ENCODE measurements at places on chromosomes 7 and 10.

DNA sequence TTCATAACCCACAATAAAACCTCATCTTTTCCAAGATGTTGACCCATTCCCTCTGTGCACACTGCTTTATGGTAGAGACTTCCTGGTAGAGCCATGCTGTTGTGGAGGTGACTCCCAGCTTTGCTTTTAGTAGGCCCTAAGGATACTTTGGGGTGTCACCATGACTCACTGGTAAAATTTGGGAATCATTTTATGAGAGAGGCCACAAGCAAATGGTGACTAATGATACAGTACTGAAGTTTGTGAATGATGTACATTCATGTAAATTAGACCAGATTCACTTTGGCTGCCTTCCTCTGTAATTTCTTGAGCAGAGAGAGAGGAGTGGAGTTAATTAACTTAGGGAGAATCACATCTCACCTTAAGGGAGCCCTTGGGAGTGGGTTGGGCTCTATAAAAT, 686.5 kb downstream of the LRMDA start:
- DNase-seq, result no peak

DNA sequence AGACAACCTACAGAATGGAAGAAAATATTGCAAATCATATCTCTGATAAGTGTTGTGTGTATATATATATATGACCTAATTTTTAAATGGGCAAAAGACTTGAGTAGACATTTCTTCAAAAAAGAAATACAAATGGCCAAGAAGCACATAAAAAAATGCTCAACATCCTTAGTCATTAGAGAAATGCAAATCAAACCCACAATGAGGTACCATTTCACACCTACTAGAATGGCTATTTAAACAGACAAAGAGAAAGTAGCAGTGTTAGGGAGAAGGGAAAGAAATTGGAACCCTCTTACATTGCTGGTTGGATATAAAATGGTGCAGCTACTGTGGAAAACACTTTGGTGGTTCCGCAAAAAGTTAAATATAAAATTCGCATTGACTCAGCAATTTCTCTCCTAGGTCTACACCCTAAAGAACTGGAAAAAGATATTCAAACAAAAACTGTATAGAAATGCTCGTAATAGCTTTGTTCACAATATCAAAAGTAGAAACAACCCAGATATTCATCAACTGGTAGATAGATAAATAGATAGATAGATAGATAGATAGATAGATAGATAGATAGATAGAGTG, 16.3 kb downstream of the ACSL5 start:
- no peak for DNase-seq

DNA sequence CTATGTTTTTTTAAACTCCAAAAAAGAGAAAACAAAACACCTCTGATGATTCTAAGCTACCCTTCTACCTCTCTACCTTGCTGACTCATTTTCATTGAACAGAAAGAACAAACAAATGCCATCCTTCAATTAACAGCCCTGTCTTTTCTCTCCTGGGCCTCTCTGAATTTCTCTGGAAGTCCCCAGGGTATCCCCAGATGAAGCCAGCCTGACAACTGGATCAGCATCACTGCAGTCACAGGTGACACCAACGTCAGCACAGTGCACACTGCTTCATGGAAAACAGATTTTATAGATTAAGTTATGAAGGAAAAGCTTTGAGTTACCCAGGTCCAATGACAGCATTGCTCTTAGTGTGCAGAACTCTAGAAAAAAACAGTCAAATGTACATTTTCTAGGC, 5.7 kb downstream of the HUS1 start:
- DNase-seq, result no peak

DNA sequence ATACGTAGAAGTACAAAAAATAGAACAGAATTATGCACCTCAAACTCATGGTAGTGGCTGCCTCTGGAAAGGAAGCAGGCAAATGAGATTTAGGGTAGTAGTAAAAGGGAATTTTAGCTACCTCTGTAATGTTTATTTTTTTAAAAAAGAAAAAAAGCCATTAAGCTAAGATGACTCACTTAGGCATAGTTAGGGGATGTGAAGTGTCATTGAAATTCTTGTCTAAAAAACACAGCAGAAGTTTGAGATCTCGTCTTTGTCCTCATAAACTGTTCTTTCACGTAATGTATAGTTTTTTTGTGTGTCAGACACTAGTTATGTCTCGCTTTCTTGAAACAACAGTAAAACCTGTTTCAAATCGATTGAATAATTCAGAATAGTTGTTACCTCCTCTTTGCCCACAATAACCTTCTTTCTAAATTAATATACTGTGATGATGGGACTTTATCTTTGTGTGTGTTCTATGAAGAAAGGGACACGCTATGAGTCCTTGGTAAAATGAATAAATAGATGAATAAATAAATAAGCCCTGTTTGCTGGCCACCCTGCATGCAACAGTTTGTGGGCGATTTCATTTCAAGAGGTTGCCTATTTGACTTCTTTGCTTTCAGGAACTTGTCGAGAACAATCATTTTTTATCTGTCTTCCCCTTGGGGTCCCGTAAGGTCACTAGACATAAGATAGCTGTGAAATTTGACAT, 14.5 kb upstream of the FBXW4 start:
- no peak for DNase-seq

GRCh38 chr10:35462491-35462934, 126.2 kb downstream of the CCNY start:
- no peak for DNase-seq

DNA sequence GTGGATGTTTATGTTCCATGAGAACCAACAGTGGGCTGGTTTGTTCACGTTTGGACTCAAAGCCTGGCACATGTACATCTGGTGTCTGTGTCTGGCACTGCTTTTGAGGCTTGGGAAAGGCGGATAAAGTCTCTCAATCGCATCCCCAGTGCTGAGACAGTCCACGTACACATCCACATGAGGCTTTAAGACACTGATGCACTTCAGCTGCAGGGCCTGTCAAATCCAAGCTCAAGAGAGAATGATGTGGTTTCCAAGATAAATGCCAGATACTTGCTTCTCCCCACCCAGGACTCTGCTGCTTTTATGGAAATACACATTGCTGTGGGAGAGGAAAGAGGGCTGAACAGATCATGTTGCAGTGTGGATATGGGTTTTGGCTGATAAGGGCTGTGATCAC, 178.4 kb downstream of the ADARB2 start:
- no peak for DNase-seq

DNA sequence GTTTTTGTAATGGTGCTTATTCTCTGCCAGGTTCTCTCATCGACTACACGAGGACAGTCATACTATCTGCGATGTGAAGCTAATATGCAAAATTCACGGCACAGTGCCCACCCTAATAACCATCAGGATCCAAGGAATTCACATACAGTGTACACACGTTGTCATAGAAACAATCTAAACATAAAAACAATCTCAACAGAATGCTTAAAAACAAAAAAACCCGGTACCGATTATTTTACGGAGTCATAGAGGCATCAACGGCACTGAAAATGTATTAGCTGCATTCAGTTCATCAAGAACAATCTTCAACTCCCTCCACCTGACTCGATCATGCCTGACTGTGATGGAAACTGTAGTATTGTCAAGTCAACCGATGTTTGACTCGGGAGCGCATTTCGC, 628 bp downstream of the MRPS33 start:
- DNase-seq, result peak; percentile 29

GRCh38 chr7:72538147-72538546, 126.0 kb upstream of the CALN1 start:
- DNase-seq, result no peak

DNA sequence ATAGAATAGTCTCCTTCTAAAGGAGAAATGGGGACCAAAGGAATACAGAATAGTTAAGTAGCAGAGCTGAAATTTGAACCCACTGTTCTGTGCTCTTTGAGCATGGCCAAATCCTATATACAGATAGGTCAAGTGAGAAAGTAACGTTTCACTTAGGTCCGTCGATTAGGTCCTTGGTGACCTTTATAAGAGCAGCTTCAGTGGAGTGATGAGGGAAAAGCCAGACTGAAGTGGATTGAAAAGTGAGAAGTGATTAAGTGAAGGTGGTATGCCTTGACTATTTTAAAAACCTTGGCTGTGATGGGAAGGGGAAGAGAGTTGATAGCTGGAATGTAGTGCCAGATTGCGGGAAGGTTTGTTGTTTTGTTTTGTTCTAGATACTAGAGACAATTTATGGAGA, 10.6 kb upstream of the LSMEM1 start:
- DNase-seq, result no peak

DNA sequence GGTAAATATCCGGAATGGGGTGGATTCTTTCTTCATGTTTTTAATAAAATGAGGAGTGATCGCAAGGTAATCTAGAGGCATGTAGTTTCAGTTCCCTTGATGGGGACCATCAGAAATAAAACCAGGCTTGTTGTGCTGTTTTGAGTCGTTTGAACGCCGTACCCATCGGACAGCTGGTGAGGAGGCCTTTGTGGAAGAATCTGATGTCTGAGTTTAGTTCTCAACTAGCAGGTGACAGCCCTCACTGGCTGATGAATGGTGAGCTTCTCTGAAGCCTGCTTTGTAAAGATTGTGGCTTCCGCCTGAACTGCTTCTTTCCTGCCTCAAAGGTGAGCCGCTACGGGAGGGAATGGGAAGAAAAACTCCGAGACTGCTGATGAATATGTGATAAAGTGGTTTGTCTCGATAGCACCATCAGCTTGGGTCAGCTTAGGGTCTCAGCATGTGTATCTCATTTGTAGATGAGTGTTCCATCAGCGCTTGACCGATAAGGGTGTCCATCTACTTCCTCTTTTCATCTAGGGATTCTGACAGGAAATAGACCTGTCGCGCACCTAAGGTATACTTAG, 977 bp downstream of the TMEM248 start:
- peak; percentile 35 for DNase-seq

- DNase-seq, result no peak
Observed at GRCh38 chr10:12481924-12482323, 132.6 kb downstream of the CAMK1D start.

- DNase-seq, result no peak
Observed at GRCh38 chr7:51817694-51818225, 501.2 kb upstream of the COBL start.

DNA sequence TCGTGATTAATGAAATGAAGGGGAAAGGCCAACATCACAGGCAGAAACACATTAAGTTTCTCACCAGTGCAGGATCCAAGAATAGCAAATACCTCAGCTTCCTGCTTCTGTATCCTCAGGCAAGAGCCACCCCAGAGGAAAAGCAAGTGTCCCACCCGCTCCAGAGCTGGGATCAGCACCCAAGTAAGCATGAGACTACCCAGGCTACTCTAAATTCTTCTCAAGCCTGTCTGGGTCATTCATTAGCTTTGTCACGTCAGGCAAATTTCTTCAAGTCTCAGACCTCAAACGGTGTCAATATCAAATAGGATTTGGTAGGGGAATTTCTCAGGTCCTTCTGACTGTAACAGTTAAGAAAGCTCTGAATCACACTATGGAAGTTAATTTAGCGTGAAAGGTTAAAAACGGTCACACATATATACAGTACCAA, 59.0 kb downstream of the GNA12 start:
- no peak for DNase-seq

DNA sequence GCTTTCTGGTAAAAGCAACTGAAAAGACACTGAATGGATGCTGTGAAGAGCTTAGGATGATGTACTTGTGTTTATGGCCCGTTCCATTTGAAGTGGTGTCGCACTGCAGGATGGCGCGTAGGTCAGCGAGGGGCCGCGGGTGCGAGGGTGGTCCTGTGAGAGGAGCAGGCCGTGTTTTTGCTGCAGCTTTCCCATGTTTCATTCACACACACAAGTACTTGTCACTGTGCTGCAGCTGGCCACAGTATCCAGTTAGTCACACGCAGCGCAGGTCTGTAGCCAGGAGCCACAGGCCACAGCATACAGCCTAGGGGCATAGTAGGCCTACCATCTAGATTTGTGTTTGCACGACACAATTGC, 23.2 kb downstream of the WIPI2 start:
- DNase-seq, result no peak

DNA sequence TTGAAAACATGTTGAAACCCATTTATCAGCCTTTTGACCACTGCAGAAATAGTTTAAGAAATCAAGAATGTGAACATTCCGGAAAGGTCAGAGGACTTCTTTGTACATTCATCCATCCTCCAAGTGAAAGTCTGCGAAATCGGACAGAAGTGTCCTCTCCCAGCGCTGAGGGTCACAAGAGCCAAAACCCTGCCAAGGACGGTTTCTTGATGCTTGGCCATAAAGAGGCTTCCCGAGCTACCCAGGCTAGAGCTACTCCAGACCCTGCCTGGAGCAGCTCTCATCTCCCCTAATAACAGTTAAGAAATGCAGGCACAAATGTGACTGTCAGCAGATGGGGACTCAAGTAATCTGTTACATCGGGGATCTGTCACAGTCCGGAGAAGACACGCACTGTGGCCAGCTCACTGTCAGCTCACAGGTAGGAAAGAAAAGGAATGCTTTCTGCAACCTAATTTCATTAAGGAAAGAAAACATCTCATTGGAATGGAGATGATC, 4.5 kb upstream of the CYTH3 start:
- no peak for DNase-seq

DNA sequence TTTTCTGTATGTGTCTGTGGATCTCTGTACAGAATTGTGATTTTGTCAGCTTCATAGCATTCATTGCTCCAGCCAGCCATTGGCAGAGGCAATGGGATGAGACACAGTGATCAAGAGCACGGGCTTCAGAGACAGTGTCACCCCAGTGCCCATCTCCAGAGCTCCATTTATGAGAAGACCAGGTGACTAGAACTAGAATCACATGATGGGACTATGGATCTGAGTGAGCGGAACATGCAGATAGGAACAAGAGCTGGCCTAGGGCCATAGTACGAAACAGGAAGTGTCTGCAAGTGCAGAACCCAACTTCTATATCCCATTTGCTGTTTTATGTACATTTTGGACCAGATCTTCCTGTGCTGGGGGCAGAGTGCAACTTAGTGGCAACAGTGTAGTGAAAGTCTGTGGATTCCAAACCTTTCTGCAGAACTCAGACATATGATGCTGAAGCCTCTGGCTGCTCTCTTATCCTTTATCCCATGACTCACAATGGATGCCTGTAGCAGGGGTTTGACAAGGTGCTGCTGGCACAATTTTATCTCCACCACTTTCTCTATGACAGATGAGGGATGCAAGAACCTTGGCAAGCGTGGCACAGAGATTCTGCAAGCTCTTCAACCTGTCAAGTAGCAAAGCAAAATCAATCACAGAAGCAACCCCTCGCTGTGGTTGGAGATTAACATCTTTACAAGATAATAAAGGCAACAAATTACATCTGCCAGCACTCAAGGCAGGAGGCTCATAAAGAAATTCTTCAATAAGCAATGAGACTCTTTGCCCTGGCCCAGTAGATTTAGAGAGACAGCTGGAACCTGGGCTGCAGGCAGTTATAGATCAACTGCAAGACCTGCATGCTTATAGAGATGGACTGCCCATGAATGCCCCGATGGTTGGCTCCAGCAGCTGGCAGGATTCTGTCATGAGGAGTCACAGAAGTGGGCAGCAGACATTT, 681.3 kb downstream of the TNS3 start:
- DNase-seq, result no peak

- no peak for DNase-seq
Observed at GRCh38 chr7:100466653-100467605, 2.9 kb upstream of the SPACDR start.

DNA sequence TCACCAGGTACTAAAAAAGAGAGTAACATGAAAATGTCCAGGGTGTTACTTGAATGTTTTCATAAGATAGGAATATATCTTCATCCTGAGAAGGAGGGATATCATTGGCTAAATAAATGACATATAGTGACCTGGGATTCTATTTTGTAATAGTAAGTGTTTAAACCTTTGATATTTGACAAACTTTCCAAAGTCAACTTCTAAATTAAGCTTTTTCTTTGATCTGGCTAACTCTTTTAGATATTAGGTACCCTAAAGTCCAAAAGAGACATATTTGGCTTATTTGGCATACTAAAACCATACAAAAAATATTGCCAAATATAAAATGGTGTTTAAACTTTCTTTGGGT, 22.4 kb upstream of the CREB3L2 start:
- DNase-seq, result no peak

All from AML-193 (cell line).